Naive B cell (primary cell): ENCODE measurements at places on chromosomes 6 and 20.

GRCh38 chr20:45290677-45291355 lies 15.8 kb upstream of the RBPJL start:
- no peak overlapping the region for H3K27ac ChIP-seq
- H3K27me3 ChIP-seq = peaks cover 38% of the 10 kb centered on the region
- H3K4me1 ChIP-seq = peaks cover 19% of the 10 kb centered on the region
- H3K4me3 ChIP-seq = no peak overlapping the region

- H3K27ac ChIP-seq = no peak overlapping the region
- peak overlapping the region; percentile 20 for H3K4me3 ChIP-seq
- no peak for DNase-seq
Observed at GRCh38 chr6:128491610-128492206, 28.7 kb downstream of the PTPRK start.

DNA sequence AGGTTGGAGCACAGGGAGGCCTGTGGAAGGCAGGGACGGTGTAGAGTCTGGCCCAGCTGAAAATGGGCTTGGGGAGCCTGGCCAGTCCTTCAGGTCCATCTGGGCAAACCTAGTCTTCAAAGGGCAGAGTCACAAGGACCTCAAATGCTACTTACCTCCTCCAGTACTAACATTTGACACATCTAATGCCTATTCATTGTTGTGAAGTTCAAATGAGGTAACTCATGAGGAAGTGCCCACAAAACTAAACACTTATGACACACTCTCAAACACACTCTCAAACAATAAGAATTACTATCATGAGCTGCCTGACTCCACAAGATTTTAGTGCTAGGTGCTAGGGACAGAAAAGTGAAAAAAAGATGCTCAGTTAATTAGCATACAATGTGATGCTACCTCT lies 27.1 kb downstream of the DAAM2 start:
- H3K27ac ChIP-seq = no peak overlapping the region
- no peaks in the 10 kb centered on the region for H3K36me3 ChIP-seq
- DNase-seq = no peak
- peaks cover 13% of the 10 kb centered on the region for H3K27me3 ChIP-seq

DNA sequence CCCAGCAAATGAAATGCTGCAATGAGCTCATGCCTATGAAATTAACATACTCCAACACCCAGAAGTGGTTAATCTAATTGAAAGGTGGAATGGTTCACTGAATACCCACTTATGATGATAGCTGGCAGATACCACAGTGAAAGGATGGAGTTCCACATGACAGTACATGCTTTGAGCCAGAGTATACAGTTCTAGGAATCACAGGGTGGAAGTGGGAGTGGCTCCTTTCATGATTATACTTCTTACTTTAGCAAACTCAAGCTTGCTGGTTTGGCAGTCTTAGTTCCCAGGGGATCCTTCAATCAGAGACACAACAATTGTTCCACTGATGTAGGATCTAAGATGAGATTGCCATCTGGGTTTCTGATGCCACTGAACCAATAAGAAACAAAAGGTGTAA lies 21.5 kb downstream of the CD164 start:
- peaks cover 15% of the 10 kb centered on the region for H3K36me3 ChIP-seq
- no peak overlapping the region for H3K4me3 ChIP-seq
- H3K27ac ChIP-seq = no peak overlapping the region
- peaks cover 13% of the 10 kb centered on the region for H3K4me1 ChIP-seq
- no peak for DNase-seq
